Calu3 (cell line): ENCODE measurements at places on chromosomes 1 and 21.

DNA sequence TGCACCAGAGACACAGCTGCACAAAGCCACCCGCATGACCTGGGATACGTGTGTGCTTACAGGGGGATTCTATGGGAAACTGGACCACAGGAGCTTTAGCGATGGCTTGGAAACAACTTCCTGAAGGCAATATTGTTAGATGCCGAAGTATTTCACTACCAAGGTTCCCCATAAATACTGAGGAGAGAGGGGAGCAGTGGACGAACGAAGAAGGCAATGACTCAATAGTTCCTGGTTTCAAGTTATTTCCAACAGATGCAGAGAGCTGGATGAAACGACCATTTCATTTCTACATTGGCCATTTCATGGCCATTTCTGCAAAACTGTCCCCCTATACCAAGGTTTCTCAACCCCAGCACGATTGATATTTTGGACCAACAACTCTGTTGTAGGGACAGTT is 61.3 kb downstream of the CD34 start:
- DNase-seq, result no peak

GRCh38 chr1:7922301-7922700 is 18.3 kb downstream of the TNFRSF9 start:
- DNase-seq, result no peak

DNA sequence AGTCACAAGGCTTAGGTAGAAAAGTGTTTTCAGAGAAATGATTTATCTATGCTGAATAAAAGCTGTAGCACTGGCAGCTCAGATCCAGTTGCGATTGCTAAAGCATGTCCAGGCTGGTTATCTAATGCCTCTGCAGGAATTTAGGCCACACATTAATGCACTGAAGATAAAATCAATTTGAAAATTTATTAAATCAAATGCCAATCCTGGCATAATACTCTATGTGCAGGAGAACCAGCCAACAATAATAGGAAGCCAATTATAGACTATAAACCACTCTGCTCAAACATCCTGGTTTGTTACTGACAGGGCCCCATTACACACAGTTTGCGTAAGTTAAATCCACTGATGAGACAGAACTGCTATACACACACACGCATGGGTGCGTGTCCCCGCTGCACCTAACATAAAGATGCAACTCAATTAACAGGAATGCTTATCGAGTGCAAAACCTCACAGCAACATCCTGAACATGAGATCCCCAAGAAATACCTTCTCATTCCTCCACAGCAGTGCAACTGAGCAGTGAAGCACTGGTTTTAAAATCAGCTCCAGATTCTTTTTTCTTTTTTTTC is 40.6 kb downstream of the PTP4A2 start:
- DNase-seq, result no peak

- DNase-seq, result no peak
These were observed 993.8 kb upstream of the NCAM2 start for GRCh38 chr21:20004367-20004766.

- no peak for DNase-seq
These were observed 6.9 kb upstream of the NUAK2 start for GRCh38 chr1:205328476-205328875.
